ENCODE measurements at places on chromosomes 12 and 14.

DNA sequence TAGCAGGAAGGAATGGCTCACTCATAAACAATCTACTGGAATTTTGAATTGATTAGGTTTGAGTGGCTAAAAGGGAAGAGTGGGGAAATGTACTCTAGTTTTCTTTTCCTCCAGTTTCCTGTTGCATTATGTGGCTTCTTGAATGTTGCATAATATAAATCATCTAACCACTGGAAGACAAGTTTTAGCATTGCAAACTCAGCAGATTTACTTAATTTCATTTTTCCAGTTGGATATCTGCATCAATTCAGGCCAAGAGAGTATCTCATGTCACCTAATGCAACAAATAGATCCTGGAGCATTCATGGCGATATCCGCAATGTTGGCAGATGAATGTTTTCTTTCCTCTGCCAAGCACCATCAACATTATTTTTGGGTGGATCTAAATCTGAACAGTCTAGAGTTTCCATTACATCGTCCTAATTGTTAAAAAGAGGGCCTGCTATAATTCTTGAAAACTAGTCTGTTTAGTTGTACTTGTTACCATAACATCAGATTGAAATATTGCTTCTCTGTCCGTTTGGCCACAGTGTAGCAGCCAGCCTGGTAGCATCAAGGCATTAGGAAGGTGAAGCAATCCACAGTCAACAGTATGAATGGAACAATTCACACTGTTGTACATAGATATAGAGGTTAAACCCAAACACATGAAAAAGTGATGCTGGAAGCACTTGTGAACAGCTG lies 544.2 kb downstream of the ETNK1 start:
- no peak for DNase-seq

GRCh38 chr14:99579903-99580571 lies 24.0 kb downstream of the CCDC85C start:
- no peak for DNase-seq

GRCh38 chr12:58396239-58396638 lies 454.9 kb downstream of the ATP23 start:
- no peak for DNase-seq

DNA sequence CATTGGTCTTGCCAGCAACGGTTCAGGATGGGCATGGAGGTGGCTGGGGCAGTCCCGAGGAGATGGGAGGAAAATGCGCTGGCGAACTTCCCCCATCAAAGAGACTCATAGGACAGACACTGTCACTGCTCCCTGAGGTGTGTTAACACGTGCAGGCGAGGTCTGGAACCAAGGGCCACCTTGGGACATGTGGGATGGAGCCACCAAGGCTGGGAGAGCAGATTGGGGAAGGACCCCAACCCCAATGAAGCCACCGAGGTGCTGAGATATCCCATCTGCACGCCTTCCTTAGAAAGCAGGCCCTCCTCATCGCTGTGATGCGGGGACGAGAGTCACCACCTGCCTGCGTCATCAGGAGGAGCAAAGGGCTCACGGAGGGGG lies 16.9 kb upstream of the BEGAIN start:
- DNase-seq, result no peak

DNA sequence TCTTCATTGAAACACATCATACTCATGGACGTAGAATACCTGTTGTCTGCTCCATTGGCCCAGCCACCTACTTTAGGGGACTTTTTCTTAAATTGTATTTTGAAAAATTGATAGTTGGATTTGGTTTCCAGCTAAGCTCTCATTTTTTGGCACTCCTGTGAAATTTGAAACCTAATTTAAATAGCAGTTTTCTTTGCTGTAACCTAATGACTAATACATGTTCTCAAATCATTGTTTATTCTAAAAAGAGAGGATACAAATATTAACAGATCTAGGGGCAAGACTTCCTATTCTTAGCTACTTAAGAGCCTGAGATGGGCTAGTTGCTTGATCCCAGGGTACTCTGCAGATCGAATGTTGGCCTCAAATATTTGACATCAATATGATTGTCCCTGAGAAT lies 78.9 kb downstream of the PLEKHA5 start:
- DNase-seq, result no peak
